ENCODE measurements at places on chromosomes 12 and 14.

GRCh38 chr12:109821968-109822367 is 11.2 kb downstream of the TRPV4 start:
- DNase-seq = no peak

DNA sequence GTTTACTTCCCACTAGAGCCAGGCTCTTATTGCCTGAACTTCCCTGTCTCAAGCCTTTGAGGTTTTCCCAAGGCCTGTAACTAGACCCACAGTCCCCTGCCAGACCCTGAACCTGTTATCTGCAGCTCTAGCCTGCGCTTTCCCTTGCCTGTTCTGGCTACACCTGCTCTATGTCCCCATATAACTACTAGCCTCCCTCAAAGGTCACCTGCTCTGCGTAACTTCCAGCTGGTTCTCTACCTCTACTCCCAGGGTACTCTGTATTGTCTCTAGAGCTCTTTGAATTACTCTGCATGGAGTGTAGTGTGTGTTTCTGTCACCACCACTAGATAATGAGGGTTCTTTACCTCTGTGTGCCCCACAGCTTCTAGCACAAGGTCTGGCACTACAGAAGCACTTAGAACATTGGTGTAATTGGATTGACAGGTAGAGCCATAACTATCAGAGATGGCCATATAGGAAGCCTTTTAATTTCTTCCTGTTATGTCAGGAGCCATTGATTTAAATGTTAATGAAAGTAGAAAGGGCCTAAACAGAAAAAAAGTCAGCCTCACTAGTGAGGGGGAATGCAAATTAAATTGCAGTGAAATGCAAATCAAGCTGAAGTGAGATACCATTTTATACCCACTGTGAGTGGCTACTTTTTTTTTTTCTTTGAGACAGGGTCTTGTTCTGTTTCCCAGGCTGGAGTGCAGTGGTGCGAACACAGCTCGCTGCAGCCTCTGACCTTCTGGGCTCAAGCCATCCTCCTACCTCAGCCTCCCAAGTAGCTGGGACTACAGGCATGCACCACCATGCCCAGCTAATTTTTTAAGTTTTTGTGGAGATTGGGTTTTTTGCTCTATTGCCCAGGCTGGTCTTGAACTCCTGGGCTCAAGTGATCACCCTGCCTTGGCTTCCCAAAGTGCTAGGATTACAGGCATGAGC is 47.8 kb downstream of the EID3 start:
- no peak for DNase-seq

DNA sequence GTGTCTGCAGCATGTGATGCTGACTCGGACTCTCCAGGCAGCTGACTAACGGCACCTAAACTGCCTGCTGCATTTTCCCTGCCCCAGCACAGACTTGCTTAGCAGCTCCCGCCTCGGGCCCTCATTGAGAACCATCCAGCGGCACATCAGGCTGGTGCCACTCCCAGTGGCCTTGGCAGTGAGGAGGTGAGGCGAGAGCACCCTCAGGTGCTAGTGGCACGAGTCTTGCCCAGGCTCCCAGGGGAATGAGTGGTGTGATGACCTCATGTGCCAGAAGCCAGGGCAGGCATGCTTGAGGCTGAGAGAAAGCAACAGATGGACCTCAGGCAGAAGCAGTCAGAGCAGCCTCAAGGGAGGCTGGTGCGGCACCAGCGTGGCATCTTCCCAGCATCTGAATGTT is 60.2 kb downstream of the PRKCH start:
- no peak for DNase-seq

DNA sequence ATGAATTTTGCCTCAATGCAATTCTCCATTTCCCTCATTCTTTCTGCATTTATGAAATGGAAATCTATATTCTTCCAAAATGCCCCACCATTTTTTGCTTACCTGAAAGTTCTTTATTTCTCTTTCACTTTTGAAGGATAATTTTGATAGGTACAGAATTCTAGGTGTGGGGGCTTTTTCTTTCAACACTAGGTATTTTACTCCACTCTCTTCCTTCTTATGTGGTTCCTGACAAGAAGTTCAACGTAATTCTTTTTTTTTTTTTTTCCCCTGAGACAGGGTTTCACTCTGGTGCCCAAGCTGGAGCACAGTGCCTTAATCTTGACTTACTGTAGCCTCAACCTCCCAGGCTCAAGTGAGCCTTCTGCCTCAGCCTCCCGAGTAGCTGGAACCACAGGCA is 26.3 kb upstream of the OASL start:
- DNase-seq = no peak

- no peak for DNase-seq
Measured at GRCh38 chr12:83052890-83053541, 366.3 kb downstream of the TMTC2 start.

- no peak for DNase-seq
Measured at GRCh38 chr12:85329913-85330312, 49.9 kb downstream of the ALX1 start.

DNA sequence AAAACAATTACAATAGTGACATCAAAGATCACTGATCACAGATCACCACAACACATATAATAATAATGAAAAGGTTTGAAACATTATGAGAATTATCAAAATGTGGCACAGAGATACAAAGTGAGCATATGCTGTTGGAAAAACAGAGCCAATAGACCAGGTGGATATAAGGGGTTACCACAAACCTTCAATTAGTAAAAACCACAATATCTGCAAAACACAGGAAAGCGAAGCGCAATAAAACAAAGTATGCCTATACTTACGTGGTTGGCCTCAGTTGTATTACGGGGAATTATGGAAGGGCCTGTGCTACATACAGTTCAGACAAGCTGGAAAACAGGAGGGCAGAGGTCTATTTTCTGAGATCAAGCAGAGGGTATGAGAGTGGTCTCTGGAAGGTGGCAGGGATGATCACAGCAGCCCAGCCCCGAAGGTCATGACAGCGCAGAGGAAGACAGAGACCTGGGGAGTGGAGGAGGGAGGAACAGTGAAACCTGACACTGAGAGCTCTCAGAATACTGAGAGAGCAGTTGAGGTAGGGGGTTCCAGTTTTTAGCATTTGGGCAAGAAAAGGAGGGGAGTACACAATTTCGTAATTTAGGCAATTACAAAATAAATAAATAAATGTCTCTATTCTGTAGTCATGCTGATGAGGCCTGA is 41.3 kb downstream of the IFNG start:
- DNase-seq = no peak

GRCh38 chr12:50627491-50627890 is 122.7 kb downstream of the DIP2B start:
- no peak for DNase-seq

DNA sequence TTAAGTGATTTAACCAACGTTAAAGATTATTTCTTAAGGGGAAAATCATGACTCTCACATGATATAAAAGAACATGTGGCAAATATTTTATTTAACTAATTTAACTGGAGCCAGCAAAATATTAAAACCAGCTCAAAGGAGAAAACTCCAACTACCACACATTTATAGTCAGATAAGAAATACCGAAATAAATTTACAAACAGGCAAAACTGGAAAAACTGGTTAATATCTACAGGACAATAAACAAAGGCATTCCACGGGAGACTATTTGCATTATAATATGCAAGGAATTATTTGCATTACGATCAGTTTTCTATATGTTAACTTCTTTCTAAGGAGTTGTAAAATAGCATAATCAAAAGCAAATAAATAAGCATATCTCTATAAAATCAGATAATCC is 13.8 kb upstream of the BCL2L14 start:
- no peak for DNase-seq

DNA sequence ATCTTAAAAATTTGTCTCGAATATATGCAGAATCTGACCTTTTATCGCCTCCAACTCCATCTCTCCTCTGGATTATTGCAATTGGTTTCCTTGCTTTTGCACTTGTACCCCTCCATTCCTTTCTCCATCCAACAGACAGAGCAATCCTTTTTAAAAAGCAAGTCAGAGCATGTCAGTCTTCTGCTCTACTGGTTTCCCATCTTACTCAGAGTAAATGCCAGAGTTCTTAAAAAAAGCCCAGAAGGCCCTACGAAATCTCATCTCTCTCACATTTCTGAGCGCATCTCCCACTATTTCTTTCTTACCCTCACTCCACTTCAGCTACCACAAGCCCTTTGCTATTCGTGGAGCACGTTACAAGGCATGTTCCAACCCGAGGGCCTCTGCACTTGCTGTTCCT is 236.9 kb upstream of the DDHD1 start:
- DNase-seq = no peak

GRCh38 chr14:22113401-22113800 is 439.8 kb upstream of the OR4E1 start:
- no peak for DNase-seq

DNA sequence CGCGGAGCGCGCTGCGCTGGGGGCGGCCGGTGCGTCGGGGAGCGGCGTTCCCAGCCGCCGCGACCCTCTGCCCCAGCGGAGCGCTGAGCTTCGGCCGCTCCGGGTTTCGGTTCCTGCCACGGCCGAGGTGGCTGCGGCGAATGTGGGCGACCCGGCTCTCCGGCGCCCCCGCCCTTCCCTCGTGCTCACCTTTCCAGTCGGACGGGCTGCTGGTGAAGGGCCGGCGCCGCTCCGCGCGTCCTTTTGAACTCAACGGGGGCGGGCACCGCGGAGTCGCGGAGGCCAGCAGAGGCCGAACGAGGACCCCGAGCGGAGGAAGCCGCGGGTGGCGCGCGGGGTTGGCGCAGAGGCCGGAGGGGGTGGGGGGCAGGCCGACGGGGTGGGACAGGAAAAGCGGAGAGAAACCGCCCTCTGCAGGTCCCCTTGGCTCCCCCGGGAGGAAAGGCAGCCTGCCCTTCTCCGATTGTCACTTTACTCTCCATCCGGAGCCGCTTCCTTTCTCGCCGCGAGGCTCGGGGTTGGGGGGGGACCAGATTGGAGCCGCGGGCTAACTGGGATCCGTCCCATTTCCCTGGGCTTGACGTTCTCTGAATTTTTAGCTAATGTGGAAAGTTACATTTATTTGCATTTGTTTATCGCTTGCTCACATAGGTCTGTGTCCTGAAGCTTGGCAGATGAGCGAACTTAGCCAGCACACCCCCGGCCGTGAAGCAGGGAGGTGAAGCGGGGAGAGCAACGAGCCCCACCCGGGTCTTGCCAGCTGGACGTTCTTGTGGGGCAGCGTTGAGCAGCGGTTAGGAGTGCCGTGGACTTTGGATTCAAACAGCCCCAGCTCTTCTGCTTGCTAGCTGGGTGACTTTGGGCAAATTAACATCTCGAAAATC is at the start of gene SMAGP:
TSS of gene SMAGP (minus strand) at position 349 of the 884 bp plus-strand sequence. CDS start 1,137 bp downstream, outside the sequence.
- no peak for DNase-seq

DNA sequence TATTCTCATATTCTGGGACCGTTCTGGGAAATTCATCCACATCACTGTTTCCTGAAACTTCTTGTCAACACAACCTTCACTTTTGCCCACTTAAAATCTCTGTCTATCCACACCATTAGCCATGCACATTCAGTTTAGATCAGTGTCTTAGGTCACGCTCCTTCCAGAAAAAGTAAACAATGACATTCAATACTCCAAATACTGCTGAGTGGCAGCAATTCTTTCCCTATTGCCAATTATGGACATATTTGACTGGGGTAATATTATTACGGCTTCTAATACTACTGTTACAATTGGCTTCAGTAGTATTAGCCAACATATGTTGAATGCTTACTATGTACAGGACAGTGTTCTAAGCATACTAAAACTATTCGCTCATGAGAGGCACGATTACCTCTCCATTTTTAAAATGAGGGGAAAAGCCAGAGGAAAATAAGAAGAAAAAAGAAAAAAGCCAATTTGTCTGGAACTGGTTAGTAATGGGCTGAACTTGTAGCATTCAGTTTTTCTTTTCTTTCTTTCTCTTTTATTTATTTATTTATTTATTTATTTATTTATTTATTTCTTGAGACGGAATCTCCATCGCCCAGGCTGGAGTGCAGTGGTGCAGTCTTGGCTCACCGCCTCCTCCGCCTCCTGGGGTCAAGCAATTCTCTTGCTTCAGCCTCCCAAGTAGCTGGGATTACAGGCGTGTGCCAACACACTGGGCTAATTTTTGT is 23.4 kb downstream of the LTBR start:
- DNase-seq = no peak

DNA sequence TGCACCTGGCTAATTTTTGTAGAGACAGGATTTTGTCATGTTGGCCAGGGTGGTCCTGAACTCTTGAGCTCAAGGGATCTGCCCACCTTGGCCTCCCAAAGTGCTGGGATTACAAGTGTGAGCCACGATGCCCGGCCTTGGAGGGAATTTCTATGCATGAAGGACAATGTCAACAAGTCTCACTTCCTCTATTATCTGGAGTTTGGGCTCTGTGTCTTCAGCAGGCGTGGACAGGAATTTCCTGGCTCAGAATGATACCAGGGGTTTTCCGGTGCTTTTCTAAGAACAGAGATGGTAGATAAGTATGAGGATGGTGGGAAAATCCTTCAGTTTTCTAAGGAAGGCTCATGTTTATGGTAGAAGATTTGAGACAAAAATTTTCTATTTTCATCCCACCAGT is 75.0 kb upstream of the CCDC60 start:
- DNase-seq = no peak

GRCh38 chr12:13347241-13348043 is 150.9 kb downstream of the EMP1 start:
- DNase-seq = no peak

- no peak for DNase-seq
Measured at GRCh38 chr12:31003861-31004640, 69.6 kb upstream of the DDX11 start.

- DNase-seq = no peak
Measured at GRCh38 chr14:56886471-56887062, 76.3 kb upstream of the OTX2 start.

DNA sequence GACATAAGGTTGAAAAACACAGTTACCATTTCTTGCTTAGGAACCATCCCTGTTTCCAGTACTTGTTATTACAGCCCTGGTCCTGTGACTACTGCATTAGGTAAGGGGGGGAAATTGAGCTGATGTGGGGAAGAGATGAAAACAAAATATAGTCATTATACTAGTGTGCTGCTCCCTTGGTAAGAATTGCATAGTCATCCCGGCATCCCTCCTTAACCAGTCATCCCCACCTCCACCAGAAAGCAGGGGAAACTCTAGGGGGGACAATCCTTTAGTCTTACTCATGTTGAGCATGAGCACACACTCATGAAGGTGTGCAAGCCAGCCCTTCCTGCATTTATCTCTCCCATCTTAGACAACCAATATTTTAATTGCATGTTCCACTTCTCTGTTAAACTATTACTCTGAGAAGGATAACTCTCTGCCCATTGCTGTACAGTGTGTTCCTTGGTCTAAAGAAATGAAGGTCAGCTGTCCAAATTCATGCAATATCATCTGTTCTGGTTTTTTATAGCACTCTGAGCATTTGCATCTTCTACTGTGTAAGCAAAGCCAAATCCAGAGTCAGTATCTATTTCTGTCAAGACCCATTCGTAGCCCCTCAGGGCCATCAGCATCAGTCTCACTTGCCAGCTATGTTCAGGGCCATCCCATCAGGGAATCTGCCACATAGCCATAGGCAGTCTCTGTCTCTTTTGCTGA is 46.8 kb downstream of the TMEM30B start:
- DNase-seq = no peak

Measured in amygdala (tissue), 56 donors.